SHP77 treated with DMSO at 0.1 percent for 48 hours (cell line): ENCODE measurements at places on chromosomes 5 and 9.

GRCh38 chr5:135195270-135195608, 161.2 kb upstream of the PITX1 start:
- DNase-seq, result no peak

GRCh38 chr5:8824371-8824770, 721.5 kb downstream of the SEMA5A start:
- no peak for DNase-seq

- no peak for DNase-seq
Observed at GRCh38 chr5:180795771-180796313, 6.8 kb downstream of the MGAT1 start.

GRCh38 chr9:129962889-129963703, 79.9 kb downstream of the FNBP1 start:
- DNase-seq, result no peak

DNA sequence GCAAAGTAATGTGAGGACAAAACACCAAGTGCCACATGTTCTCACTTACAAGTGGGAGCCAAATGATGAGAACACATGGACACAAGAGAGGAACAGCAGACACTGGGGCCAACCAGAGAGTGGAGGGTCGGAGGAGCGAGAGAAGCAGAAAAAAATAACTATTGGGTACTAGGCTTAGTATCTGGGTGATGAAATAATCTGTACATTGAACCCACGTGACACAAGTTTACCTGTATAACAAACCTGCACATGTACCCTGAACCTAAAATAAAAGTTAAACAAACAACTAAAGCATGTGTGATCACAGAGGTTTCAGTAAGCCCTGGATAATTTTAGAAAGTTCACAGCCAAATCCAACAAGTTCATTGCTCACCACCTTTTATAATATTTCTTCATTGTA, 160.1 kb downstream of the TENT4A start:
- DNase-seq, result no peak

DNA sequence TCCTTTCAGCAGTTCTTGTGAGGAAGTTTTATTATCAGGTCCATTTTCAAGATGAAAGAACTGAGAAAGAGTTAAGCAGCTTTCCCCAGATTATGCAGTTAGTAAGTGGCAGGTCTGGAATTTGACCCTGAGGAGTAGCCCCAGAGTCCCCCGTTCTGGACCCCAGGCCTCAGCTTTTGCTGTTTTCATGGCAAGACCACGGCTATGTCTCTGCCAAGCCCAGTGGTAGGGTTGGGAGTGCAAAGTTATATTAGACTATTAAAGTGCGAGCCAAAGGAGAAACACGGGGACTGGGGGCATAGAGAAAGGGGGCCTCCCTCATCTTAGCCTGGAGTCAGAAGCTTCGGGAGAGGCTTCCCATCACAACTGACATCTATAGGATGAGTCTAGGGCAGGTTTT, 19.3 kb upstream of the ORM1 start:
- no peak for DNase-seq

- DNase-seq, result no peak
Observed at GRCh38 chr5:88391991-88392390, 123.3 kb upstream of the TMEM161B start.

- no peak for DNase-seq
Observed at GRCh38 chr5:72817671-72818266, 1.3 kb downstream of the TNPO1 start.

- no peak for DNase-seq
Observed at GRCh38 chr9:129886226-129887174, 51.2 kb downstream of the USP20 start.

DNA sequence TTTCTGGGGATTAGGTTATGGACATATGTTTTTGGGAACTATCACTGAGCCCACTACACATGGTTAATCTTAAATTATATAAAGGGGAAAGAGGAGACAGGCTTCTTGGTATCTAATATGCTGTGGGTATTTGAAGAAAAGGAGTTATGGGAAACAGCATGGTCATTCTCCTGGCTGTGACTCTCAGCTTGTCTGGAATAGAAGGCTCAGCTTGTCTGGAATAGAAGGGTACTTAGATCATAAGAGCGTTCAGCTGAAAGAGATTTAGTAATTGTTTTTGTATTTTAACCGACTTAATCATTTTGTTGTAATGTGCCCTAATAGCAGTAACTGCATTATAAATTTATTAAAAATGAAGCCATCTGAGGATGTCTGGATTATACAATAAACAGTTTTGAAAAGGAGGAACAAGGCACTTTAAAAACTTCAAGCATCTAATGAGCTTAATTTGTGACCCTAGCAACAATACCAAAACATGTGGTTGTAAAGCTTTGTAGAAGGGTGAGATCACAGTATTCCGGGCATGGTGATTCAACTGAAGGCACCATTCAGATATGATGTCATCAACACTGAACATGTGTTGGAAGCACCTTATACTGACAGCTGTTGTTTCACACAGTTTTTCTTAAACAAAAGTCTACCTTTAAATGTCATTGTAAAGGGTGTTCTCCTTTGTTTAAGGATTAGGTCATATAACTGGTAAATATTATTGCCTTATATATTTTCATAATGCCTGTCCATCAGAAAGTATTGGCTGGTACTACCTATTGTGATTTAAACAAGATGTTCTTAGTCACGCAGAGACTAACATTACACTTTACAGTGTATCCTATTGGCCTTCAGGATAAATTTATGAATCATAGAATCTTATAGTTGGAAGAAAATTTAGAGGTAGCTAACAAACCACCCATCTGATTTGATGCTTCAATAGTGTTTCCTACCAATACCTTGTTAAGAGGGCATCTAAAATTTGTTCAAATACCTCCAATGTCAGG, 2174.1 kb upstream of the WWC1 start:
- no peak for DNase-seq

DNA sequence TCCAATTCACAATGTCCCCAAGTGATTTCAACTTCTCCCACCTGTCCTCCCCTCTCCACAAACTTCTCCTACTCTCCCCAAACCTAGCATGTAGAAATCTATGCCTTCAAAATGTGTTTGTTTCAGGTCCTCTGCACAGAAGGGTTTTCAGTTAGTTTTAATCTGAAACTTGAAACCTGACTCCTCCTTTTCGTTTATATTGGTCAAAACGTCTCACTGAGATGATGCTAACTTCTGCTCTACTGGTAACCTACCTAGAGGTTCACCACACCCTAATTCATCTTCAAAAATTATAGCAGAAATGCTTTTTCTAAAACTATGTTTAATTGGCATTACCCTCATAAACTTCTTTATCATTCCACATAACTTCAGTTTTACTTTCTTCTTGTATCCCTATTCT, 401.8 kb upstream of the ADAMTS16 start:
- DNase-seq, result no peak

DNA sequence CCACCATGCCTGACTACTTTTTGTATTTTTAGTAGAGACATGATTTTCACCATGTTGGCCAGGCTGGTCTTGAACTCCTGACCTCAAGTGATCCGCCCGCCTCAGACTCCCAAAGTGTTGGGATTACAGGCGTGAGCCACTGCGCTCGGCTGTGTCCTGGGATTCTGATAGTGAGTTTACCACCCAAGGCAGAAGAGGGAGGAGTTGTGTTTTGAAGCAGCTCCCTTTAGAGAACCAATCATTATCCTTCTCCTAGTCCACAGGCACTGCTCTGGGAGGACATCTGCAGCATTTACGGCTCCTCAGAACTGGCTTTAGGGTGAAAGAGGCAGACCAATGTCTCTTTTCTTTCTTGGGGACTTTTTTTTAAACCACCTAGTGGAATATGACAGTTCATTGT, 5.7 kb downstream of the C9orf152 start:
- DNase-seq, result no peak

DNA sequence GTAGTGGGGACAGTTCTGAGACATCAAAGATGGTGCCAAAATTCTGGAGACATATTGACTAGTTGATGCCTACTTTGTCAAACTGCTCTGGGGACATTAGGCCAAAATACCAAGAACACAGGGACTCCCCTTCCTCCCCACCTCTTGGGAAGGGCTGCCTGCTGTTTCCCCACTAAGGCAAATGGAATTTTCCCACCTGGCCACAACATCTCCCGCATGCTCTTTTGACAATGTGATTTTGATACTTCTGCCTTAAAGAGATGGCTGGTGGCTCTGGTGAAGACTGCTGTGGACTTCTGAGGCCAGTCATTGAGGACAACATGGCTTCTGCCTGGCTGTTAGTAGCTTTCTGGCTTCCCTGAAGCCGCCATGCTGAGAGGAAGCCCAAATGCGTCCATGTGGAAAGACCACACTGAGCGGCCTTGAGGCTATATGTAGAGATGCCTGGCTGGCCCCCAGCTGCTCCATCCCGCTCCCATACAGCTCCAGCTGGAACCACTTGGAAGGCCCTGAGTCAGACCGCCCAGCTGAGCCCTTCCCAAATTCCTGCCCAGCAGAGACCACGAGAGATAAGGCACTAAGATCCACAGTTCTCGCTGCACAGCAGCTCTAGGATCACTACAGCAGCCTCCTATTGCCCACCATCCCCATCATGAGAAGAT, 226.7 kb downstream of the SYK start:
- DNase-seq, result no peak

GRCh38 chr9:104860263-104860662, 67.7 kb downstream of the ABCA1 start:
- DNase-seq, result no peak

DNA sequence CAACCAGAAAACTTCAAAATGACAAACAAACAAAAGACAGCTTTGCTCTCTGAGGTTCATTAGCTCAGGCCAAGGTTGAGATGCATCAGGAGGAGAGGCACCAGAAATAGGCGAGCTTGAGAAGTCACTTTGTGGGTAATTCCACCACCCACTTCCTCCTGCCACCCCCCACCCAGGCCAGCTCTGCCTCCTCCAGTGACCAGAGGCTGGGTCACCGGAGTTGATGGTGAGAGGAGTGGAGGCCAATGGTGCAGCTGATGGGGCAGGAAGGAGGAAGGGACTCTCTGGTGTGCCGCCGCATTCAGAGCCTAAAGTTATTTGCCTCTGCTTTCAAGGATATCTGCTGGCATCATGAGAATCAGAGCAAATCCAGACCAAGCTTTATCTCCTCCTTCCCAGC, 73.8 kb upstream of the ASTN2 start:
- DNase-seq, result no peak
